CD4-positive, alpha-beta T cell treated with Interleukin-4 for 4 hours (primary cell): ENCODE measurements at places on chromosomes 1 and 21.

- DNase-seq = no peak
These were observed 17.3 kb downstream of the SLC9A1 start for GRCh38 chr1:27137544-27138075.

DNA sequence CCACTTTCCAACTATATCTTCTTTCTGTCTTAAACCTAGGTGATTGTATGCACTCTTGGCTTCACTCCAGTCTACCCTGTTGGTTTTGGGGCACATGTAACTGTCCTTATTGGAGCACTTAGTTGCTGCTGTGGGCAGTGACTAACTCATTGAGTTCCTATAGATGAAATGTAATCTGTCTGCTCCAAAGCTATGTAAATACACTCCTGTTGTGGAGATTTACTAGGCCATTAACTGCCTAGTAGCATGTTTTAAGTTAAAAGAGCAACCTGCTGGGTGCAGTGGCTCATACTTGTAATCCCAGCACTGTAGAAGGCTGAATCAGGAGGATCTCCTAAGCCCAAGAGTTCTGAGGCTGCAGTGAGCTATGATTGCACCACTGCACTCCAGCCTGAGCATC, 137.6 kb downstream of the ZMYM4 start:
- DNase-seq = no peak

- DNase-seq = no peak
These were observed 25.3 kb downstream of the F13B start for GRCh38 chr1:197041486-197042353.

GRCh38 chr1:152743371-152744145, 14.3 kb upstream of the KPRP start:
- DNase-seq = no peak

- no peak for DNase-seq
These were observed 14.3 kb downstream of the SLC2A1 start for GRCh38 chr1:42944246-42944928.

GRCh38 chr21:45517249-45518065, 24.8 kb downstream of the SLC19A1 start:
- peak; percentile 1 for DNase-seq

DNA sequence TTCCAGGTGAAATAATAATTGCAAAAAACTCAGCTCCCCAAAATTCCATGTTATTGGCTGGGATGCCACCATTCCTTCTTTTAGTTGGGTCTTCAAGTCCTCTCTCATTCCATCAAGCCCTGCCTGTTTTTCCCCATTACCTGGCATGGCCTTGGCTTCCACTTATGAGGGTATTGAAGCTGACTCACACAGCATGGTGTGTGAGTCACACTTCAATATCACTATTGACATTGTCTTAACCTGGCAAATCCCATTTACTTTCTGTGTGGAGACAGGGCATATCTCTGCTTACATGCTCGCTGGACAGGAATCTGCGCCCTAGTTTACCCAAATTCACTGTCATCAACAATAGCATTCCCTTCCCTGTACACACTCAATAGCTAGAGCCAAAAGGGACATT, 1806.8 kb downstream of the BRINP3 start:
- DNase-seq = no peak

DNA sequence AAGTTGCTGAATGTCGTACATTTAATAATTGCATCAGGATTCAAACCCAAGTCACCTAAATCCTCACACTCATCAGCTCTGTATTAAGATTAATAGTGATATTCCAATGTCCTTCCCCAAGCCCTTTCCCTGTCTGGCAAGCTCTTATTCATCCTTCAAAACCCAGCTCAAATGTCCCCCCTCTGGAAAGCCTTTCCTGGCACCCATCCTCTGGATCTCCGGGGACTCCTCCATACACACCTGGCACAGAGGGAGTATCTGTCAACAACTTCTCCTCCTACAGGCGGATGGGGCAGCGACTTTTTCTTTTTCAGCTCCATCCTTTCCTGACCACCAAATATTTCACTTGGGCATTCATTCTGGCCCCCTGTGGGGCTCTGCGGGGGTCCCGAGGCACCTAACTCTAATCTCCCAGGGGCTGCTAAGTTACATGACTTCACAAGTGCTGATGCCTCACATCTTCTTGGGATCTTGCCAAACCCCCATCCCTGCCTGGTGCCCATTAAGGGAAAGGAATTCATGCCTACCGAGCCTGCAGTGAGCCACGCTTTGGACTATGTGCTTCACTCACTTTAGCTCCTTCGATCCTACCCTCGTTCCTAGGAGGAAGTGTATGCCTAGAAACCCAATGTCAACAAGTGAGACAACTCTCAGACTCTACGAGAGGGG, 15.2 kb downstream of the TINAGL1 start:
- no peak for DNase-seq

- DNase-seq = no peak
These were observed 8.0 kb downstream of the TENT5B start for GRCh38 chr1:27004471-27005165.

GRCh38 chr1:3525551-3526482, 71.4 kb downstream of the ARHGEF16 start:
- DNase-seq = no peak

GRCh38 chr1:156383023-156383422, 14.0 kb downstream of the RHBG start:
- DNase-seq = peak; percentile 48

DNA sequence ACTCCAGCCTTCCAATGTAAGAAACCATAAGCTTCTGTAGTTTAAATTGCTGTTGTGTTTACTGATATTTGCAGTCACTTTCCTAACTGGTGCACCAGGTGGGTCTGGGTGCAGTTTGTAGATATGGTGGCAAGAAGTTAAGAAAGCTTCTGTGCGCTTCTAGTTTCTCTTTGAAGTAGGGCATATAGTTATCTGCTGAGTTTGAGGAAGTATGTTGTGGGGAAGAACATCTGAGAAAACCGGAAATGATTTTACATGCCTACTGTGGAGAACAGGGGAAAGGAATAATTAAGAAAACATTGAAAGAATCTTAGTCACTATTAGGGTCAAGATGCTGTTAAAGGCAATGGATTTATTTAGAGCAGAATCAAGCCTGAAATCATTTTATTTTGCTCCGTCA, 14.9 kb upstream of the SLC44A5 start:
- DNase-seq = no peak

DNA sequence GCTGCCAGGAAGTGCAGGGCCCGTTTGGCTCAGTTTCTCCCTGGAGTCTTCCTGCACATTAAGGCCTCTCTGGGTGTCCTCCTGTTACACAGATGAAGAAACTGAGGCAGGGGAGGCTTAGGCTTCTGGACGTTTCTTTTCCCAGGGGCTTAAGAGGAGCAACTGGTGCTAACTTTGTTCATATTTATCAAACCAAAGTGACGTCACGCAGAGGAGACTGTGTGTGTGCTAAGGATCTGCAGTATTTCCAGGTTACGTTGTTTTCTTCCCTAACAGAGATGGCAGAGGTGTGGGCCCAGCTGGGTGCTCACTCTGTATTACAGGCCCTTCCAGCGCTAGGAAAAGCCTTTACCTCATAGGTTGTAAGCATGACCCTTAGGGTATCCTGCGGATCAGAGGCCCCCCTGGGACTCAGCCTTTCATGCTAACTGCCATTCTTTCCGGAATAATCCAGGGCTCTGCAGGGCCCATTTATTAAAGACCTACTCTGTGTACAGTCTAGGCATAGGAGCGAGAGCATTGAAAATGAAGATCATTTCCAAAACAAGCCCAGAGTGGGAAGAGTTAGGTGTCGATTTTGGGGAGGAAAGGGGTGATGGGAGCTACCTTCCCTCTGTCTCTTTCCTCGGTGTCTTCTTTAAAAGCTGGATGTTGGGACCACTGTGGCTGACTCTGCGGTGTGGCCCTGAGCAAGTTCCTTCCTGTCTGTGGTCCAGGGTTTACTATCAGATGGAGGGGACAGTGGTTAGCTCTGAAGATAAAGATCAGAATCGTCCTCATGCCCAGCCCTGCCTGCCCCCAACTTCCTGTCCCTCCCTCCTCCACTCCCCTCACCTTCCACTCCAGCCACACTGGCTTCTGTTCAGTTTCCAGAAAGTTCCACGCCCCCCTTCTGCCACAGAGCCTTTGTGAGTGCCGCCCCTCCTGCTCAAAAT, 4.6 kb downstream of the AGTRAP start:
- peak; percentile 36 for DNase-seq

GRCh38 chr1:222370913-222371675, 176.8 kb downstream of the HHIPL2 start:
- DNase-seq = no peak

DNA sequence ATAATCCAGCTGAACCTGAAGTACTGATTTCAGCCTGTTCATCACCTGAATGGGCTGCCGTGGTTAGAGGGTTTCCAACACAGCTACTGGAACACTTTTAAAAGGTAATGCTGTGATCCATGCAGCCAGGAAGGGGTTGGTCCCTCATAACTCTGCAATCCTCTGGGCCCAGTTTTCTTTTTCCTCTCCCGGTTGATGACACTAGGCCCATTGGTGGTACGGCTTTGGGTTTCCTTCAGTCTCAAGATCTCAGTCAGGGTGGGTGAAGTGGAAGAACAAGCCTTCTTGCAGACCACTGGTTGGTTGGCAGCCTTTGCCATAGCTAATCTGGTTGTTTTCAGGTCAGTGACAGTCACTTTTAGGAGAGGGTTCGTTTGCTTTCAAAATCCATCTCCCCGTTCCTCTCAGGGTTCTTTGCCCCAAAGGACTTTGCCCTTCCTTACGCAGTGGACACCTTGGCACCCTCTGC, 502 bp upstream of the SLC35A3 start:
- no peak for DNase-seq

GRCh38 chr1:223417444-223417843, 24.2 kb downstream of the CCDC185 start:
- no peak for DNase-seq

DNA sequence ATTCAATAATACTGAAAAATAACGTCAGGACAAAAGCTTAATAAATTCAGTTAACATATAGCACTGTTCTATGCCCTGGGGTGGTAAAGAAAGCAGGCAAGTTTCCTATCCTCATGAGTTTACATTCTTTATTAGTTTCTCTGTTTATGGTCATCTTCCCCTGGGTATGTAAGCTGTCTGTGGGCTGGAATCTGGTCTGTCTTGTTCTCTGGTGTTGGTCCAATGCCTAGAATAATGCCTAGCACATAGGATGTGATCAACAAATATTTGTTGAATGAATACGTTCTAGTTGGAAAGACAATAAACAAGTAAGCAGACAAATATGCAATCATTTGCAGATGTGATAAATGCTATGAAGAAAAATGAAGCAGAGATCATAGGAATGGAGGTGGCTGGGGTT, 7.2 kb upstream of the IGSF3 start:
- no peak for DNase-seq

- DNase-seq = peak; percentile 50
These were observed 4.0 kb downstream of the ZBTB7B start for GRCh38 chr1:155006601-155007101.

DNA sequence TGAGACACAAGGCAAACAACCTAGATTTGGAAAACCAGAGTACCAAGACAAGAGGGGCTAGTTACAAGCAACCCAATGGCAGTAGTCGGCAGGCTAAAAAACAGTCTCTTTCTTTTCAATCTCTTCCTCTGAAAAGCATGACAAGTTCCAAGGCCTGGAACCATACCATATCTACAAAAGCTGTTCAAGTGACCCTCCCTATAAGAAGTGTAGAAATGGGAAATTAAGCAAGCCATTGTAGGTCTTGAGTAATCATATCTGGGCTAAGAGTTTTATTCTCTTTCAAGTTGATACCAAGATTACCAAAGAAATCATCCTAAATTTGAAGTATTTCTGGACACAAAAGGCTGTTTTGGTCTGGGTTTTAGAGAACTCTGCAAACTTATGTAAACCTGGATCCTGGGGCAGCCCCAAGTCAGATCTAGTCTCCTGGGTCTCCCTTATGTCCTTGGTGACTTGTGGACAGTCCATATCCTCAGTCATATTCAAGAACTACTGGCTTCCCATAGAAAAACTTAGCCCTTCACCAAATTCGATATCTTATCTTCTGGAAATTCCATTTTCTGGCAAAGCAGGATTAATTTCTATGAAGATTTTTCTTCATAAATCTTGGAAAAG, 24.7 kb downstream of the FMO3 start:
- no peak for DNase-seq

- peak; percentile 76 for DNase-seq
These were observed 8.5 kb downstream of the FBXO2 start for GRCh38 chr1:11645670-11646265.

GRCh38 chr1:2082064-2082463, 31.9 kb downstream of the PRKCZ start:
- DNase-seq = no peak

- no peak for DNase-seq
These were observed 730 bp downstream of the ZCCHC17 start for GRCh38 chr1:31297277-31298247.

- DNase-seq = no peak
These were observed at the start of gene UMODL1 for GRCh38 chr21:42071146-42071737. Gene UMODL1, plus strand, starts transcription at chr21:42071317. Its CDS starts 0 bp downstream, at chr21:42071317.

GRCh38 chr1:46011121-46011695, 121.2 kb downstream of the PIK3R3 start:
- no peak for DNase-seq

GRCh38 chr1:34831721-34832246, 27.8 kb downstream of the SMIM12 start:
- no peak for DNase-seq

GRCh38 chr1:108880850-108881249, 4.1 kb downstream of the GPSM2 start:
- no peak for DNase-seq

GRCh38 chr1:147541672-147542568, 619 bp downstream of the BCL9 start:
- DNase-seq = no peak

DNA sequence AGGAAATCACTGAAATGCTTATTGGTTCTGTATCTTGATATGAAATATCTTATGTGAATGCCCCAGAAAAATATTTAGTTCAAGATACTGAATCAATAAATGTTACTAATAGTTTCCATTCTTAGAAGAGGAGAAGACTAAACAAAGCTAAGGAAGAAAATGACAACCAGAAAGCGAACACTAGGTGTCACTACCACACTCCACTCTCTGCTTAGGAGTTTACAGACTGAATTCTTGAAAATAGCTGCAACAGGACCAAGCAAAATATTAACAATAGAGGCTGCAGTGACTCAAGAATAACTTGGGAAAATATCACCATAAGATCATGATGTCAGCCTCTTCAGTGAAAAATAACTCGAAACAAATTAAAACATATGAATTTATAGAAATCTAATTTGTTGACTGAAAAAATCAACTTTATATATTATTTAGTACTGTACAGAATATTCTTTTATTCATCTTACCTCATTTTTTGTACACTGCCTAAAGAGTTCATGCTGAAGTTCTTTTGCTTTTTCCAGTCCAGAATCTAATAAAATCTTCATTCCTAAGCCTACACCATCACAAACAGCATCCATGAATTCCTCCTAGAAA, 61.6 kb downstream of the KIF14 start:
- DNase-seq = peak; percentile 46

DNA sequence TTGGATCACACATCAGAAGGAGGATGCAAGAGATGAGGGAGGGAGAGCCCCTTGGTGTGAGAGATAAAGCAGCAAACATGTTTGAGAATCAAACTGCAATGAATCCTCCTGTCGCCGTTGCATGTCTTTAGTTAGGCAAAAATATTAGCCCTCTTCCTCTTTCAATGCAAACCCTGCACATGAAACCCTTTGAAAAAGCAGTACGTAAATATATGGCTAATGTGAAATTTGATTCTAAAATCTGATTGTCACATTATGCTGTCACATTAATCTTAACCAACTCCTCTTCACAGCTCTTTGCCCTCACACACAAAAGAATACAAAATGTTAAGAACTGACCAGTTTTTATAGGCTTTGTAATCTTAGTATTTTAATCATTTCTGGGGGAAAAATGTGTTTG, 63.4 kb downstream of the WDR64 start:
- no peak for DNase-seq
